ENCODE measurements at places on chromosomes 2 and 18.

- DNase-seq: no peak
Observed at GRCh38 chr2:232418466-232419244, 12.0 kb downstream of the ALPG start.

- no peak for DNase-seq
Observed at GRCh38 chr18:36600548-36600947, 228.3 kb downstream of the TPGS2 start.

DNA sequence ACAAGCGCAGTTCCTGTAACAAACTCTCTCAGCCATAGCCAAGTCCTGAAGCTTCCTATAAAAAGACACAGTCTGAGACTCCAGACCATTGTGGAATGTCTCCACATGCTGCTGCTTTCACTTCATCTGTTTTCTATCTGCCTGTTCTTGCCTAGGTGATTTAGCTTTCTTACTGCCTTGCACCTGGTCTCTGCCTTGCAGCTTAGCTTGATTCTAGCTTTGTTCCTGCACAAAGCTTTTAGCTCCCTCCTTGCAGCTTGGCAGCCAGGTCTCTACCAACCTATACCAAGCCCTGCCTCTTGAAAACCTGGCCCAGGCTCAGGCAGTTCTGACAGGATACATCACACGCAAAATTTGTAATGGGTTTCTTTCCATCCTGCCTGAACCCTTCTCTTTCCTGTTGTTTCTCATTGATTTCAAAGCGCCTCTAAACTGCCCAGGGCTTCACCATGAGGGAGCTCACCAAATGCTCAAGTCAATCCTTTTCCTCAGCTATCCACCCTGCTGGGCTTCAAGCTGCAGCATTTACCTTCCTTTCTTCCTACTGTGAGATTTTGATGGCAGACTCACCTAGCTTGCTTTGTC lies 941.3 kb upstream of the NXPH2 start:
- no peak for DNase-seq

DNA sequence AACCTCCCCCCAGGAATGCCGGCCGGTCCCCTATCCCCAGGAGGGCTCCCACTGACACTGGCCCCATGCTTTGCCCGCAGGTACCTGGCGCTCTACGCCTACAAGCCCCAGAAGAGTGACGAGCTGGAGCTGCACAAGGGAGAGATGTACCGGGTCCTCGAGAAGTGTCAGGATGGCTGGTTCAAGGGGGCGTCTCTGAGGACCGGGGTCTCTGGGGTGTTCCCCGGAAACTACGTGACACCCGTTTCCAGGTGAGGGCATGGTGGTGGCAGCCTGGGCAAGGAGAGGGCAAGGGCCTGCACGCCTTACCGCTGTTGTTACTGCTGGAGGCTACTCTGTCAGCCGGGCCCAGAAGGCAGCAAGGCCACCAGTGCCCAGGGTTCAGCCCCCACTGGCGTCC lies 181.3 kb downstream of the SEPTIN10 start:
- DNase-seq: no peak

GRCh38 chr2:71945603-71945959 lies 202.1 kb downstream of the CYP26B1 start:
- no peak for DNase-seq

- no peak for DNase-seq
Observed at GRCh38 chr2:236787885-236788284, 218.3 kb downstream of the ACKR3 start.

DNA sequence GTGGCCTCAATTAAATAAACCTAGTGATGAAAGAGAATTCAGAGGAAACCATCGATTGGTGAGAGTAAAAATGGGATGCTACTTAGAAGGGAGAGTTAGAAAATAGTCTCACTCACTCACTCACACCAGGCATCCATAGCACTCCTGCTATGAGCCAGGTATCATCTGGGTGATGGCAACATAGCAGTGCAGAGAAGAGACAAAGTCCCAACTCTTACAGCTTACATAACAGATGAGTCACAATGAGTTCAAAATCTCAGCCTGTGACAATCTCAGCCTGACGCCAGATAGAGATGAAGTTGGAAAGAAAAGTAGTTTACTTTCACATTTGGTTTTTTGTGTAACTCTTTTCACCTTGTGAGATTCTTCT lies 55.4 kb upstream of the THOC1 start:
- DNase-seq: no peak

GRCh38 chr2:159982842-159983785 lies 79.3 kb downstream of the PLA2R1 start:
- no peak for DNase-seq

- no peak for DNase-seq
Observed at GRCh38 chr18:51890762-51891161, 449.2 kb upstream of the DCC start.

DNA sequence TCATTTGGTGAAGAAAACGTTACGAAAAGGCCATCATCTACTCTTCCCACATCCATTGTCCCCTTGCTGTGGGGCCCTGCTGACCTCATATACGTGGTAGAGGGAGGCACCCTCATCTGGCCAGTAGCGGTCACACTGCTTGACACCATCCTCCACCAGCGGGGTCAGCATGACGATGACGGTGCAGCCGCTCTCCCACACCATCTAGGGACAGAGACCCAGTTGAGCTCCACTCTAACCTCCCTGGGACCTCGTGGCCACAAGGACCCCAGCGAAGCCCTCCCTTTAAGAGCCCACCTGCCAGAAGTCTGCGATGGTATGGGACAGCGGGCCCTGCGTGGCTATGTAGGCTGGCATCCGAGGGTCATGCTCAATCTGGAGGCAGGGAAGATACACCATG lies 13.1 kb downstream of the PTPRN start:
- DNase-seq: no peak

DNA sequence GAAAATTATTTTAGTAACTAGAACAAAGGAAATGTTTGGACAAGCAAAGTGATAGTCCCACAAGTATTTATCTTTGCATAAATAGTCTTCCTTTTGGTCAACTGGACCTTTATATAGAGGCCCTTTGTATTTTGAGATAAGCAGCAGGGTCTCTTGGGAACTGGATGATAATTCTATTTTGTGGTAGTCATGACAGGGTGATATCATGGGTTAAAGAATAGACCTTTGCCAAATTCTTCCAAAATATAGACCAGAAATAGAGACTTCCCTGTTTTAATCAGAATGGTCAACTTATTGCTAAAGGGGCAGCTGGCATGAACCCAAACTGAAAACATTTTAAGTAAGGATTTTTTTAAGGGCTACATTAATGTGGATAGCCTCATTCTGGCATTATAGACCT lies 10.5 kb downstream of the PLEK start:
- DNase-seq: no peak

DNA sequence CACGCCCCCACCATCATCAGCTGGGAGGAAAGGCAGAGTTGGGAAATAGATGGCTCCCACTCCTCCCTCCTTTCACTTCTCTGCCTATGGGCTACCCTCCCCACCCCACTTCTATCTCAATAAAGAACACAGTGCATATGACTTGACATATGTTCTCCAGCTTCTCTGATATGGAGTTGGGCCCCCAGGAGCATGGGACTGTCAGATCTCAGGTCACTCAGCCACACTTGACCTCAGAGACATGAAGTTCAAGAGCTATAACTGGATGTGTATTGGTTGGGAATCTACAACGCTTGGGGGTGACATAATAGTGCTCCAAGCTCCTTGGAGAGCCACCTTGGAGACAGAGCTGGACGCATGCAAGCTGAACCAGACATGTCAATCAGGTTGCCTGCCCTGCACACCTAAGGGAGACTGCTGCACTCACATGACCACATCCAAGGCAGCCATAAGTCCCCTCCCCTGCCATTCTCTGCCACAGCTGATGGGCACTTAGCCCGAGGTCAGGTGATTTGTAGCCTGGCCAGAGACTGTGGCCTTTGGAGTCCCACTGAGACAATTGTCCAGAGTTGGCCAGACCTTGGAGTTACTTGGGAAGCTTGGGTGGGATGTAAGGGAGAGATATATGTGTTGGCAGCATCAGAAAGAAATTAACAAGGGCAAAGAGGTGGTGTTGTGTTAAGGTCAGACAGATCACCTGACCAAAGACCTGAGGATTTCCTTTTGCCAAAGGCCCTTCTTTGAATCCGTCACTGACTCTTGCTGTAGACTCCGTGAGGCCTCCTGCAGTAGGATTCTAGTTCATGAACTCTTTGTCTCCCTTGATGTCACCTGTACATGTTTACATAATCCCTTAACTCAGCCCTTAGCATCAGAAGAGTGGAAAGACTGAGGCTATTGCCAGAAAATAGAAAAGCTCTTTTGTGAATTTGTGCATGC lies 3.7 kb downstream of the INHA start:
- DNase-seq: no peak

GRCh38 chr2:177651833-177652232 lies 259.3 kb downstream of the AGPS start:
- no peak for DNase-seq

DNA sequence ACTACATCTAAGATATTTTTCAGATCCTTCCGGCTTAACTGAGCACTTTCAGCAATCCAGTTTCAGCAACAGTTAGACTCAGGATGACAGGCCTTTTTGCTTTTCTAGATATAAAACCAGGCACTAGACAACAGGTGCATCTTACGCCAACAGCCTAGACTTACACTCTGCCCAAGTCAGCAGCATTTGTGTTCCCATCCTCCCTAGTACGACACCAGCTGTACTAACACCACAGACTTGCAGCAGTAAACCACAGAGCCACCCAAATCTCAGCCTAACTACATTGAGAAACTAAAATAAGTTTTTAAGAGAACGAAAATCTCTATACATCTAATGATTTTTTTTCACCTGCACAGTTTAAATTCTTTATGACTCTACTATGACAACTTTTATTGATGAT lies 89.9 kb upstream of the DNMT3A start:
- no peak for DNase-seq

DNA sequence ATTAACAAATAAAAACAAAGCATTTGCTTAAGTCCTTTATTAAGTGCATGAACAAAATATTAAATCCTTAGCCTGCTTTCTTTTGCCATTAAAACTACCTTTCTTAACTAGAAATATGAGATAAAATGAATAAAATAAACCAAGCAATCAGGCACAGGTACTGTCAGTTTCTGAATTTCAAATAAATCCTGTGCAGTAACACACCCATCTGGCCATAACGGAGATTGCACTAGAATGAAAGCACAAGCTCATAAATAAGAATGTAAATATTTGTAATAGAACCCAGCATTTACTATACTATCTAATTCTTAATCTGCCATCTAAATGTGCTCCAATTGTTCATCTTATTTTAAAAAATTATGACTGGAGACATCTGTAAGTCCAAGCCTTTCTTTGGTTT lies 31.9 kb downstream of the PRKRA start:
- no peak for DNase-seq

DNA sequence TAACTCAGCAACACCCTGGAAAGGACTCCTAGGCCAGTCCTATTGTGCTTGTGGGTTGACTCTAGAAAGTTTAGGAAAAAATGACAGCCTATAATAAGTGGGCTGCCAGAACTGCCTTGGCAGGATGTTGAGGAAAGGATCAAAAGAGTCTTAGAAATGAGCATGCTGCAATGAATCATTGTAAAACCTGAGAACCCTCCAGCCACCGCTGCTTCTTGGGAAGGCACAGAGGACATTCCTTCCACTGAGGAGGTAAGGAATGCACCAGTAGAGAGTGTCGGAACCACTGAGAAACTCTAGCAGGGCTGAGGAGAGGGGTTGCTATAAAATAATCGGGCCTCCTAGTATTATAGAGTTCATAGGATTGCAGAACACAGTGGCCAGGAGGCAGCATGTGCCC lies 146.7 kb upstream of the SMIM21 start:
- DNase-seq: no peak

- no peak for DNase-seq
Observed at GRCh38 chr2:30252723-30253701, 21.7 kb downstream of the LBH start.

- DNase-seq: peak; percentile 31
Observed at GRCh38 chr2:48448274-48449061, 81.5 kb upstream of the STON1 start.

GRCh38 chr2:76478266-76479035 lies 767.7 kb upstream of the GCFC2 start:
- no peak for DNase-seq

GRCh38 chr2:8541636-8542035 lies 140.2 kb upstream of the ID2 start:
- no peak for DNase-seq

- no peak for DNase-seq
Observed at GRCh38 chr2:63790491-63790890, 51.2 kb upstream of the UGP2 start.

GRCh38 chr2:188577231-188577630 lies 285.6 kb downstream of the GULP1 start:
- DNase-seq: no peak

GRCh38 chr18:62702259-62702658 lies 13.1 kb upstream of the PHLPP1 start:
- DNase-seq: no peak
